ENCODE measurements at places on chromosomes 11 and 22.
A peak's percentile ranks its signal among the peaks of the same experiment; 100 is the strongest.

DNA sequence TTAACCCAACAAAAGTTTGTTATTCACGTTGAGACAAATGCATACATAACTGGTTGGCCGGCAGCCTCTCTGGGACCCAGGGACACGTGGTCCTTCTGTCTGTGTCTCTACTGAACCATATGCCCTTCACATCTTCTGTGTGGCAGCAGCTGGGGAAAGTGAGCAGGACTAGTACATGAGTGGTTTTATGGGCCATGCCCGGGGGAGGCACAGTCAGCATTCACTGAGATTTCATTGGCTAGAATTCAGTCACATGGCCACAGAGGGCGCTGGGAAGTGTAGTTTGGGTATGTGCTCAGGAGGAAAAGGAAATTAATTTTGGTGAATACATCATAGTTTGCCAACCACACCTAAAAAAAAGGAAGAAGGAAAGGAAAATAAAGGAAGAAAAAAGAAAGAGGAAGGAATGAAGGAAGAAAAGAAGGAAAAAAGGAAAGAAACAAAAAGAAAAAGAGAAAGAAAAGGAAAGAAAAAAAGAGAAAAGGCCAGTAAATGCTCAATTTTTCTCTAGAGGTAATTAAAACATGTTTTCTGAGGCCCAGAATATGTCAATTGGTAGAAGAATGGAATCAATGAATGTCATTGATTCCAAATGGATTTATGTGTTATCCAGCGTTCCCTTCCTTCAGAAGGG is 55.9 kb upstream of the KIRREL3 start:
- DNase-seq: peak; percentile 23

DNA sequence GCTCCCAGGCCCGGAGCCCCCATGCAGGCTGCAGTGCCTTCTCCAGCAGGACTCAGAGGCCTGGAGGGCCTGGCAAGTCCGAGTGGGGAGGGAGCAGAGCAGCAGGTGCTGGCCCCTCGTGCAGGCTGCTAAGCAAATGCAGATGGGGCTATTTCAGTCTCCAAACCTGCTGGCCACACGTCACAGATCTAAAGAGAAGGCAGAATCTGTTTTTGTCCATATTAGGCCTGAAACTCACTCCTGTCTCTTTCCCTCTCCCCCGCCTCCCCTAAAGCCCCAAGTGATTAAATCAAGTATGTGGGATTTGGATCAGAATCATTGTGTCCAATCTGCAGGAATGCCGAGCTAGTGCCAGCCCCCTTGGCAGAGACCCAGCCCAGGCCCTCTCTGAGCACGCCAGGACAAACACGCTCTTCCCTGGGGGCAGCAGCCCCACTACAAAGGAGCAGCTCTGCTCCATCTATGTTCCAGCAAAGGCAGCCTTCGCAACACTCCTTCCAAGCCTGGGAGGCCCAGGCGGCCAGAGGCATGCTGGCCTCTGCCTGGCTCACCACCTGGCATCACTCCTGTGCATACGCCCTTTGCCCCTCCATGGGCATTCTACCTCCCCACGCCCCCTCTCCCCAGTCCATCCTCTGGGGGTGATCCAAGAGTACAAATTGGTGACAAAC is 26.5 kb downstream of the RPL27A start:
- peak; percentile 89 for DNase-seq

- no peak for DNase-seq
Observed at GRCh38 chr11:67514116-67514515, 6.2 kb upstream of the CDK2AP2 start.

DNA sequence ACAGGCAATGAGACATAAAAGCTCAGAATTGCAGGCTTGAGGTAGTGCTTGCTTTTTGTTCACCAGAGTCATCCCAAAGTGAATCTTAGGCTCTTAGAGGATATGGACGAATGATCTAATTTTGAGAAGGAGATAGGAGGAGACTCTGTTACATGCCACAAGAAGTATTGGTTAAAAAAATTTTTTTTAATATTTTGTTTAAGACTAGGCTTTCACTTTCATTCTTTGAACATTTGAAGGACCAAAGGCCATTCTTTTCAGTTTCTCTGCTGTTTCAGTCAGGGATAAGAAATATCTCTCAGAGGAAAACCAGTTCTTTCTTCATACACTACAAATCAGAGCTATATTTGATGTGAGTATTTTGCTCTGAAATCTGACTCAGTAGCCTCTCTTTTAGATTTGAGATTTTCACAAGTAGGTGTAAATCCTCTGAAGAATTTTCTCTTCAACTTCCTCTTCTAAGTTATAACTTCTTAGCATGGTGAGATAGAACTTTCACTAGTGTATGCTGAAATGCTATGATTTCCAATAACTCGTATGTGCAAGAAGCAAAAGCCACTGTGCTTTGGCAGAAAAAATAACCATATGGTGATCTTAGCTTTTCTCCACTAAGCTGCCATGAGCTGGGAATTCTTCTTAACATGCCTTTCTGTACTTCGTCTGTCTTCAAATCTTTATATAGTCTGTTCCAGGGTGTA is 24.1 kb upstream of the FAM181B start:
- no peak for DNase-seq

GRCh38 chr11:37786214-37786755 is 1188.2 kb upstream of the RAG2 start:
- peak; percentile 61 for DNase-seq

- DNase-seq: no peak
Observed at GRCh38 chr11:73939096-73939495, 11.7 kb upstream of the DNAJB13 start.

GRCh38 chr11:41146326-41146725 is 313.1 kb downstream of the LRRC4C start:
- no peak for DNase-seq

- DNase-seq: no peak
Observed at GRCh38 chr11:27660171-27660570, 40.1 kb downstream of the BDNF start.

DNA sequence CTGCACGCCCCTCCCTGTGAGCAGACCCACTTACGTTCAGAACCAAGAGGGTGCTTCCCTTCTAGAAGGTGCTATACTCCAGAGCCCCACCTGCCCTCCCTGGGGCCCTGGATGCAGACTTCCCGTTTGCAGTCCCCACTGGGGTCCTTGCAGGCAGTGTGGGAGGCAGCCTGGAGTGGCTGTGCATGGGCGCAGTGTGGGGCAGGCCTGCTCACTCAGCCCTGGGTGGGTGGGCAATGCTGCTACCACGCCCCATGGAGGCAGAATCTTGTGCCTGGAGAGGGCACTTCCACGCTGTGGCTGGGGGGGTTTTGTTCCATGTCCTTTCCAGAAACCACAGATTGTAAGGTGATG is 116.2 kb downstream of the KCNQ1OT1 start:
- DNase-seq: no peak

GRCh38 chr11:100354736-100355135 is 332.4 kb upstream of the ARHGAP42 start:
- no peak for DNase-seq

DNA sequence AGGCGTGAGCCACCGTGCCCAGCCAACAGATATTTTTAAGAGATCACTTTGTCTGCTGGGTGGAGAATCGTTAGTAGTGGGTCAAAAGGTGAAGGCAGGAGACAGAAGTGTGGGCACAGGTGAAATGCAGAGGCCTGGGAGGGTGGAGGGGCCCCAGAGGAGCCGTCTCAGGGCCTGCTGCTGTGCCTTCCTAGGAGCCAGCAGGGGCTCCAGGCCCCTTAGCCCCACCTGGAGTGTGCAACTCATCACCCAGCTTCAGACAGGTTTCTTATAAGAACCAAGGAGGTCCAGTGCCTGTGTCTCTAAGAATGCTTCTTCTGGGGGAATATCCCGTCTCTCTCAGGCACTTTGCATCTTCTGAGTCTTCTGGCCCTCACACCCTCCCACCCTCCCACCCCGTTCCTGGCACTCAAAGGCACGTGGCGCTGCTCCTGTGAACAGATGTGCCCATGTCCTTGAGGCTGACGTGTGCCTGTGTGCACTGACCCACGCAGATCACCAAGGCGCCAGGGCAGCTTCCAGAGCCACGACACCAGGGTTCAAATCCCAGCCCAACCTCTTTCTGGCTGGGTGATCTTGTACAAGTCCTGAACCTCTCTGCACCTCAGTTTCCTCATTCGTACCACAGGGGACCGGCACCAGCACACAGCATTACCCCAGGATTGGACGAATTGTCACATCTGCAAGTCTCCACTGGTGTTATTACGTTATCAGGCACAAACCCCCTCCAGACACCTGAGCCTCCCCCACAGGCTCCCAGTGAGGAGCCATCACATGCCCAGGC is 3.4 kb downstream of the ARSA start:
- DNase-seq: no peak
